ENCODE measurements at places on chromosomes 1 and 21.

DNA sequence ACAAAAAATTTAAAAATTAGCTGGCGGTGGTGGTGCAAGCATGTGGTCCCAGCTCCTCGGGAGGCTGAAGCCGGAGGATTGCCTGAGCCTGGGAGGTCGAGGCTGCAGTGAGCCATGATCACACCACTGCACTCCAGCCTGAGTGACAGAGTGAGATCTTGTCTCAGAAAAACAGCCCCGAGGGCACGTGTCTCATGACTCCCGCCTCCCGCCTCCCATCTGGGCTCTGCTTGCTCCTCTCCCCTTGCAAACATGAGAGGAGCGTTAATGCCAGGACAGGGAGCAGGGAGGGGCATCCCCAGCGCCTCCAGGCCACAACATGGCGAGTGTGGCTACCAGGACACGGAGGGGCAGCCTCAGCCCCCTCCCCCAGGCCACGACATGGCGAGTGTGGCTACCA, 28.3 kb downstream of the FAAP20 start:
- DNase-seq = no peak

GRCh38 chr1:5200006-5200405, 545.6 kb downstream of the AJAP1 start:
- no peak for DNase-seq

- DNase-seq = no peak
These were observed 7.4 kb upstream of the B3GALNT2 start for GRCh38 chr1:235511470-235512240.

GRCh38 chr1:39675220-39675619, 3.3 kb upstream of the NT5C1A start:
- no peak for DNase-seq

GRCh38 chr1:35442734-35443133, 114.5 kb downstream of the KIAA0319L start:
- DNase-seq = peak; percentile 16

DNA sequence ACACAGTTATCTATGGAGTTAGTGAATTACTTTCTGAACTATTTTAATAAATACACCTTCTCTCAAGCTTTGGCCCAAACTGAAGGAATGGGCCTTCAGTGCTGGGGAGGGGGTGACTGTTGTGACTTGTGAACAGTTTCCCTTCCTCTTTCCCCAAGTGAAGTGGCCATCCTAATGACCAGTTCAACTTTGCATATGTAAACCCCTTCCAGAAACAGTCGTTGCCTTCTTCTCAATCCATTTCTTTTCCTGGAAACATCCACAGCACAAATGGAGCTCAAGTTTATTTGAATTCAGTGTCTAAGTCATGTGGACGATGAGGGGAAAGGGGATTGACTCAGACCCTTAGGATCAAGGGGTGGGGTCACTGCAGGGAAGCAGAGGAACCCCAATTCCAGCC, 1.3 kb upstream of the INPP5B start:
- no peak for DNase-seq

- peak; percentile 5 for DNase-seq
These were observed 44.7 kb upstream of the GOLT1A start for GRCh38 chr1:204258213-204259115.

GRCh38 chr1:57321776-57322175, 102.1 kb downstream of the DAB1 start:
- DNase-seq = no peak

DNA sequence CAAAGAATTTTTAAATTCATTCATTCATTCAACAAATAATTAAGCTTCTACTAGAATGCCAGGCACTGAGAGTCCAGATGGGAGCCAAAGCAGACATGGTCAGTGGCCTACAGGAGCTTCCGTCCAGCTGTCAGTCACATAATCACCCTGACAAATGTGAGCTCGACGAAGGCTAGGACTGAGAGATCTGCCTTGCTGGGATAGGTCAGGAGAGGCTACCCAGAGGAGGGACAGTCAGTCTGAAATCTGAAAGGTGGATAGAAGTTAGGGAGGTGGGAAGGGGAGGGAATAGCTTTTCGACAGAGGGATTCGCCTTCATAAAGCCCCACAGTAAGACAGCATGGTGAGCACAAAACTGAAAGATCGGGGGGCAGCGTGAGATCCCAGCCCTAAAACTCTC, 8.3 kb downstream of the EPHX1 start:
- DNase-seq = no peak

- no peak for DNase-seq
These were observed 107.7 kb downstream of the NIBAN1 start for GRCh38 chr1:184866586-184866985.

GRCh38 chr21:35159881-35160280, 110.8 kb upstream of the RUNX1 start:
- no peak for DNase-seq

GRCh38 chr21:33971492-33972013, 55.9 kb upstream of the ATP5PO start:
- DNase-seq = no peak
